ENCODE measurements at places on chromosomes 6 and 20.

DNA sequence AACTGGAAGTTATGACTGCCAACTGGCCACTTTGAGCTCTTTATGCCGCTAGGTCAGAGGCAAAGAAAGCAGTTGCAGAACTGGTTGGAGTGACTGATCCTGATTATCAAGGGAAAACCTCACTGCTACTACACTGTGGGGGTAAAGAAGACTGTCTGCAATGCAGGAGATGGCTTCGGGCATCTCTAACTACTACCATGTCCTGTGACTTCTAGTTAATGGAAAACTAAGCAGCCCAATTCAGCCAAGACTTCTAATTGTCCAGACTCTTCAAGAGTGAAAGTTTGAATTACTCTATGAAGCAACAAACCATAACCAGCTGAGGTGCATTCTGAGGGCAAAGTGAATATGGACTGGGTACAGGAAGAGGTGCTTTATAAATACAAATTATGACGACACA is 773.6 kb upstream of the SLC35B3 start:
- DNase-seq, result no peak

GRCh38 chr6:10276106-10276505 is 138.8 kb downstream of the TFAP2A start:
- no peak for DNase-seq

DNA sequence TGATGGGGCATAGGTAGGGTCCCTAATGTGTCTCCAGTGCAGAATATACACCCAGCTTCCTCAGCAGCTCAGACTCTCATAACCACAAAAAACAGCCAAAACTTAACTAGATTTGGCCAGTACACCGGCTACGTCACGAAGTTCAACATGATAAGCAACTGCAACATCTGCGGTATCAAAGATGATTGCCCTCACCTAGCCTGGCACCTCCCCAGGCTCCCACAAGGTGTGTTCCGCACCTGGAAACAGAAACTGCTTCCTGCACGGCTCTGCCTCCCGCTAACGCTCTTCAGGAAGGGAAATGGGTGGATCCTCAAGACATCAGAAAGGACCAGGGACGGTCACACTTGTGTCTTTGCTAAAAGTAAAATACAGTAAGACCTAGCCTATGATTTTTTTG is 9.5 kb downstream of the TXNDC5 start:
- DNase-seq, result no peak

GRCh38 chr6:111985202-111985731 is 68.6 kb upstream of the CCN6 start:
- DNase-seq, result peak; percentile 30

DNA sequence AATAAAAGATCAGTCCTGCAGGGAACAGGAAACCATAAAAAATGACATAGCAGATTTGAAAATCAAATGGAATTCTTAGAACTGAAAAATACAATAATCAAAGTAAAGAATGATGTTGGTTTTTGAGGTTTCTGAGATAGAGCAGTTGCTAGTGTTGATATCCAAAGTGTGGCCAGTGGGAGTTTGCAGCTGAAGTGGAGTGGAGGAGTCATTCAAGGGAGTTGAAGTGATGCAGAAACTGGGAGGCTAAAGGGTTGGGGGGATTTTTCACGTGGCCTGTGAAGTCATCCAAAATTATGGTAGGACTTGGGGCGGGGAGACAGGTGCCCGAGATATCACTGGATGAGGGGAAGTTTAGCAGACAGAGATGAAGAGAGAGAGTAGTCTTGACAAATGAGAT is 123.6 kb downstream of the CDC5L start:
- no peak for DNase-seq

DNA sequence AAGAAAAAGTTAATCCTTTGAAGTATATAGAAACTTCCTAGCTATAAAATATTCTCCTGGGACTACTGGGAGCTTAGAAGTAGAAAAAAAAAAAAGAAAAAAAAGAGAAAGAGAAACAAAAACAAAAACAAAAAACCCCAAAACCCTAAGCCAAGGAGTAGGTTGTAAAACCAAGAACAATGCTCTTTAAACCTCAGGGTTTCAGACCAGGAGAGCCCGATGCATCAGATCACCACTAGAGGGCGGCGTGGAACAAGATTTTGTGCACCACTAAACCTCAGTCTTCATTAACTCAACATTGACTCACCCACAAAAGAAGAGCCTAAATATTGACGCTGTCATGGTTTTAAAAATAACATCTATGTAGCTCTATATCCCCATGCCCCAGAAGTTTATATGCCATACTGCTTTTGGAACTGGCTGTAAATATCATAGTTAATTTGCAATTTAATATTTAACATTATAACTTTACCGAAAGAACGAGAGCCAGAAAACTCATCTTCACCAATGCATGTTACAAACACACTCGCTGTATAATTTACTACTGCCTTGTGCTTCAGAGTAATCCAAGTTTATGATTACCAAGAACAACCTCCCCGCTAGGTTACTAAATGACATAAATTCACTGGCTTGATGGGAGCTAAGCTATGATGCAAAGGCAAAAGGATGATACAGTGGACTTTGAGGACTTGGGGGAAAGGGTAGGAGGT is 19.2 kb downstream of the MCUR1 start:
- peak; percentile 70 for DNase-seq

- DNase-seq, result peak; percentile 59
Measured at GRCh38 chr6:30752157-30752927, 8.0 kb upstream of the IER3 start.

DNA sequence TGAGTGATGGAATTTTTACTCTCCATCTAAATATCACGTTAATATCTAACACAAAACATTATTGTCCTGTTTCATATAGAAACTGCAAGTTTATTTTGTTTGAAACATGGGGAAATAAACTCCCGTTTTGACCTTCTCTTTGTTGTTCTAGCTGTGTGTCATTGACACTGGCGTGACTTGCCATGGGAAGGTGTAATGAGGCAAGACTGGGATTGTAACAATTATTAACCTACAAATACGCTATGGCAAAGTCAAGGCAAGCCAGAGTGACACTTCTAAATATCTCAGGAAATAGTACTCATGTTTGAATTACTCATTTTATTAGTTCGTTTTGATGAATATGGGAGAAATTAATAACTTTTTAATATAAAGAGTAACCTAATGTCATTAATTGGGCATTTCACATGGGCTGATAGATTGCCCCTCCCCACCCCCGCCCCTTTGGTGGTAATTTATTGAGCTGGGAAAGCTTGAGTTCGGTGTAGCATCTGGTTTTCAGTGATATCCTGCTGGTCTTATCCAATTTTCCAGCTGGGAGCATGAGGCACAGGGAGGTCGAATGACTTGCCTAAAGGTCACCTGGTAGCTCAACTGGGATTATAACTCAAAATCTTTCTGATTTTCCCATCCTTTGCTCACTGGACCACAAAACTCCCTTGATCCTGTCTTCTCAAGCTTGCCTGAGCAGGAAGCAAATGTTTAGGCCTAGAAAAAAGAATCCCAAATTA is 380.6 kb upstream of the JAG1 start:
- no peak for DNase-seq

- DNase-seq, result peak; percentile 82
Measured at GRCh38 chr20:31722257-31723068, at the start of gene BCL2L1. BCL2L1 (minus strand) TSS chr20:31722868; CDS start chr20:31722218, 650 bp downstream.

GRCh38 chr6:44430326-44430725 is 42.8 kb downstream of the CDC5L start:
- DNase-seq, result no peak

- DNase-seq, result no peak
Measured at GRCh38 chr6:56093776-56094175, 153.6 kb downstream of the COL21A1 start.

DNA sequence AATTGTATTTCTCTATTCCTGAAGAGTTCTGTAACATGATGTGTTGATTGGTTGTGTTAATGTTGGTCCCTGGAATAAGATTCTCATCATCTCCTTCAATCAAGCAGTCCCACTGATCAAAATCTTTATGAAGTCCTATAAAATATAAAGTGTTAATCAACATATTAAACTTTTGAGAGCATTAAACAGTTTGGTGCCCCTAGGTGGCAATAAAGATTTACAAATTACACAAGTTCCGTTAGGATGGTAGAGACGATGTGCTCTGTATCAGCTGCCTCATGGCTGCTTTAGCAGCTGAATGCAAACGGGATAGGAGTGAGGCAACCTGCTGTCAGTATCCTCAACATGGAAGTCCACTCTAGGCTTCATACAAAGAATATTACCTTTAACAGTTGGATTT is 16.9 kb downstream of the TDRD6 start:
- DNase-seq, result no peak

- no peak for DNase-seq
Measured at GRCh38 chr20:38659597-38659880, 57.9 kb downstream of the ARHGAP40 start.

DNA sequence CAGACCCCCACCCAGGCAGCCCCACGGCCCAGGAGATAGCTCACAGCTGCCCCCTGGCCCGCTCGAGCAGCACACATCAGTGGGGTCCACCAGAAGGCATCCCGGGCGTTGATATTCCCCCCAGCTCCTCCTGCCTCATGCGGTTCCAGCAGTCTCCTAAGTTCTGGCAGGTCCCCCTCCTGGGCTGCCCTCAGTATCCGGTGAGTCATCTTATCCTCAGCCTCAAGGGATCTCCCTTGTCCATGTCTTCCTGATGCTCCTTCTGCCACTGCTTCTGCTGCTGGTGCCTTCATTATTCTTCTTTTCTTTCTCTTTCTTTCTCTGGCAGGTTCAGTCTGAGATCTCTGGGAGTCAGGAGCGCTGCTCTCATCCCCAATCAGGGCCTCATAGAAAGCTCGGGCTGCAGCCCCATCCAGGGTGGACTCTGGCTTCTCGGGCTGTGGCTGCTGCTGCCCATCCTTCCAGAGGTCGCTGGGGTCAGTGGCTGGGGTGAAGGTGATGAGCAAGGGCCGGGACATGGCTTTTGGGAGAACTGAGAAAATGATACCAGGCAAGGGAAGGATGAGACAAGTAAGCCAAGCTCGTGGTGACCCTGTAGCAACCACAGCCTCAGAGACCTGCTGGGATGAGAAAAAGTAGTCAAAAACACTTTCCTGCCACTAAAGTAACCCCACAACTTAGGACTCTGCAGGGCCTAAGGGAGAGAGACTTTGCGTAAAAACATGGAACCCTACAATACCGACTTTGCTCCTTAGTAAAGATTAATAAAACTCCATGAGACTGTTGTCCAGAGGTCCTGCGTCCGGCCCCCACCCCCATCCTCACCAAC is 622 bp downstream of the GPANK1 start:
- DNase-seq, result no peak

DNA sequence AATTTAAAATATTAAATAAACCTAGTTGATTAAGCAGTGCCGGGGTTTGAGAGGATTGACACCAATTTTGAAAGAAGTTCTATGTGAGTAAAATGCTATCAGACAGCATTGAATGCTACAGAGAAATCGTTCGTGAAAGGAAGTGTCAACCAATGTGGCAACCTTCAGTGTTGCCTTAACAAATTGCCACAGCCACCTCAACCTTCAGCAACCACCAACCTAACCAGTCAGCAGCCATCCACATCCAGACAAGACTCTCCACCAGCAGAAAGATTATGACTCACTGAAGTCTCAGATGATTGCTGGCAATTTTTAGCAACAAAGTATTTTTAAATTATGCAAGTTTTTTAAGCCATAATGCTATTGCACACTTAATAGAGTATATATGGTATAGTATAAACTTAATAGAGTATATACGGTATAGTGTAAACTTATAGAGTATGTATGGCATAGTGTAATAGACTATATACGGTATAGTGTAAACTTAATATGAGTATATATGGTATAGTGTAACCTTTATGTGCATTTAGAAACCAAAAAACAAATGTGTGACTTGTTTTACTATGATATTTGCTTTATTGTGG is 65.3 kb upstream of the ID4 start:
- no peak for DNase-seq

- DNase-seq, result no peak
Measured at GRCh38 chr6:56488281-56488680, 154.4 kb downstream of the DST start.

GRCh38 chr6:26183237-26183580 is 96.0 kb downstream of the HFE start:
- DNase-seq, result no peak

DNA sequence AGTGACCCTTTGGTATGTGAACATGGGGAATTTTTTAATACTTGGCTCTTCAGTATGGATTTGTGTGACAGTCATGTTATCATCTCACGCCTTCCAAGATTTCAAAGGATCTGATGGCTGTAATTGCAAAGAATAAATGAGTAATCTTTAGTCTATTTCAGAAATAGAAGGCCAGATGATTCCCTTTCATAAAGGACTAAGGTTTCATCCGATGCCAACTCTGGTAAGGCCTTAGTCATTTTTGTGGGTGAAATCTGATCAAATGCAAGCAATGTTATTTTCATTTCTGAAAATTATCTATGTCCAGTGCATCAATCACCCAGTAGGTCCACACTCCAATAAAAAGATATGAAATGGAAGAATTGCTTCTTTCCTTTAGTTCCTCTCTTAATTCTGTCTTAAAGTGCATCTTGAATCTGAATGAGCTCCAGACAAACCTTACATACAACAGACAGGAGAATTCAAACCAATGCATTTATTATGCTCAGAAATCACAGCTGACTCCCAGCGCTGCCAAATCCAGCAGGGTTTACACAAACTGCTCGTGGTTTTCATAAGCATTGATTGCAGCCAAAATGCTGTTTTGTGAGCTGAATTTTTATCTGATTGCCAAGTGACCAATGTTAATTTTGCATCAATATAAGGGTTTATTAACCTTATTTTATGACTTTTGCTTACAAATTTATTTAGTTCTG is 565.2 kb upstream of the MARCKS start:
- no peak for DNase-seq

DNA sequence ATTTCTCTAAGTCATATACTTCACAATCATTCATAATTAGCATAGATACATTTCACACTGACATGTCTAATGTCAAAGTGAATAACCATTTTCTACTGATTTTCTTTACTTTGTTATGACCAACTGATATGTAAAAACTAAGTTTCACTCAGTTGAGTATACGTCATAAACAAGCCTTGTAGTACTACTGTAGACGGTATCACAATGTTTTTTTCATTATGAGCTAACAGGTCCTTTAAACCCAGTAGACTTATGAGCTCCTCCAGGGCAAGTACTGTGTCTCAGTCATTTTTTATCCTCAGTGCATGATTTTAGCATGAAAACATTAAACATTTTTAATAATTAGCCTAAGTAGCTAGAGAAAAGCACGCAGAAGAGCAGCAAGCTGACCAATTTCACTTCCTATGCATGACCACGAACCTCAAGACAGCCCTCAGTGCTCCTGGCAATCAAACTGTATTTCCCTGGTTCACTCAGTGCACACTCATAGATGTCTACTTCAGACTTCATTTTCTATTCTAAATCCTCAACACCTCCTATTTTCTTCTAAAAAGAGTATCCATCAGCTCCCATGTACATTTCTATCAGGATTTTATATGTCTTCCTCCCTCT is 32.0 kb upstream of the TFAP2D start:
- no peak for DNase-seq

DNA sequence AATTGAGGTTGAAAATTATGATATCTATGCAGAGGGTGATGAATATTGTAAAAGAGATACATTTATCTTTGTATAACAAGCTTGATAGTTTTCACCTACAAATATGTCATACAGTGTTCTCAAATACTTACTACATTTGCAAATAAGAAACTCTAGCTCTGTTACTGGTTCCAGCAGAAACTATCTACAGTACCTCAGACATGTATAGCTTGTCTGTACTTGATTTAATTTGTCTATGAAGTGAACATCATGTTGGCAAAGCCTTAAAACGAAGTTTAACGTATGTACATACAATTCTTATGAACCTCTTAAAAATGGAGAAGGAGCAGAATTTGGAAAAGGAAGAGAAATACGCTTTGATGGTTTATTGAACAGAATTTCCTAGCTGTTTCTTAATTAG is 201.4 kb upstream of the MARCKS start:
- DNase-seq, result no peak

All from CD4-positive, alpha-beta T cell treated with Interleukin-15 for 1 hour (primary cell).